Stimulated activated CD8-positive, alpha-beta memory T cell treated with anti-CD3 and anti-CD28 coated beads, Interleukin-7, amount 100 ng/mL, for 1 hour (primary cell): ENCODE measurements at places on chromosomes 5 and 9.

DNA sequence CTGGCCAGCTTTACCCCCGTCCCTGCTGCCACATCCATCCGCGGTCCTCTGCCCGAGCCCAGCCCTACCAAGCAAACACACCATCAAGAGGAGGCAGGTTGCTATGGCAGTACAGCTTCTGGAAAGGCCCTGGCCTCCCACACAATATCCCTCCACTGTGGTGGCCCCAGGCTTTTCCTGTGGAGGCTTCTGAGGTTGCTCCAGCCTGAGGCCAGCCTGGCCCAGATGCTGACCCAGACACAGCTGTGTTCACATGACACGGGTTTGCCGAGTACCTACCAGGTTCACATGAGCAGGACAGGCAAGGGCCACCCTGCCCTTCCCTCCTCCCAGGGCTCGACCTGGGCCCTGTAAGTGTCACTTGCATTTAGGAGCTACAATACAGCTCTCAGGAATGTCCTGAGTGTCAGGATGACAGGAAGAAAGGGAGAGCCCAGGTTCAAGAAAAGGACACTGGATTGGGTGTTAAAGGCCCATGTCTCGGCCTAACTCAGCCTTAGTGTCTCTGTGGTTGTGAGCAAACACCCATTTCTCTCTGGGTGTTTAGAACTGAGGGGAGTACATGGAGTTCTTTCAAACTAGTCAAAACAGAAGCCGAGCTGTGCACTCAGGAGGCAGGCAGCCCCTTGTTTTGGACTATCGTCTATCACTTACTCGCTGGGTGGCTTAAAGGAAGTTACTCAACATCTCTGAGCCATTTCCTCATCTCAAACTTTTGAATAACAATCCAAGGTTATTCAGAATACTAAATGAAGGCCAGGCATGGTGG, 40.2 kb downstream of the NAIF1 start:
- DNase-seq, result no peak

DNA sequence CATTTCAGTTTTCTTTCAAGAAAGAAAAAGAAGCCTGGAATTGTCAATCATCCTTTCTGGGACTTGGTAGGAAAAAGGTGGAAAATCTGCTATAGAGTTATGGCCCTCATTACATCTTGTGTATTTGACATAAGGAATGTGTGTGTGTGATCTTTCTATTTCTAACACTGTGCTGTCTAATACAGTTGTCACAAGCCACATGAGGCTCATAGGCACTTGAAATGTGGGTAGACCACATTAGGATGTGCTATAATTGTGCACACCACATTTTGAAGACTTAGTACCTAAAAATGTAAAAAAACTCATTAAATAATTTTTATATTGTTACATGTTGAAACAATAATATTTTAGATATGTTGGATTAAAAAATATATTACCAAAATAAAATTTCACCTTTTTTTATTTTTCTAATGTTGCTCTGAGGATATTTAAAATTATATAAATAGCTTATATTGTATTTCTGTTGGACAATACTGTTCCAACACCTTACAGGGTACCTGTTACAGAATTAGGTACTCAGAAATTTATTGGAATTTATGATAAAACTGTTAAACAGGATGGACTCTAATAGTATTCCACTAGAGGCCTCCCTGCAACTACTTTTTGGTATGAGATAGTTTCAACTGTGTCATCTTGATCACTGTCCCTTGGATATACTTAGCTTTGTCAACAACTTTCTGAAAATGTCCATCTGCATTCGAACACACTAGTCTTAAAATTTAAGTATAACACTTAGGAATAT, 18.4 kb downstream of the MSANTD3 start:
- DNase-seq, result no peak

GRCh38 chr9:96856363-96857286, 2.3 kb upstream of the ZNF782 start:
- peak; percentile 47 for DNase-seq

- no peak for DNase-seq
Observed at GRCh38 chr9:131253891-131254491, 22.3 kb downstream of the FAM78A start.

DNA sequence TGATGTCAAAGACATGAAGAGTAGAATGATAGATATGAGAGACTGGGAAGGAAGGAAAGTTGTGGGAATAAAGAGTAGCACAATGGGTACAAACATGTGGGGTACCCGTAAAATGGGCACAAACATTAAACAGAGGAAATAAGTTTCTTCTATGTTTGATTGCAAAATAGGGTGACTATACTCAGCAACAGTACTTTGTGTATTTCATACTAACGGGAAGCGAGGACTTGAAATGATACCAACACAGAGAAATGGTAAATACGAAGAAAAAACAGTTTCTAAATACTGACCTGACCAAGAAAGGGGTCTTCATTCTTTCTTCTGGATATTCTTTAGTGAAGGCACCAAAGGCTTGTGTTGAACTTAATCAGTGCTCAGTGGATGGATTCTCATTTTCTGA, 31.1 kb downstream of the ATP6V0E1 start:
- DNase-seq, result no peak
